ENCODE measurements at places on chromosomes 1 and 21.

- no peak for DNase-seq
Observed at GRCh38 chr1:183638649-183639387, 3.2 kb upstream of the ARPC5 start.

DNA sequence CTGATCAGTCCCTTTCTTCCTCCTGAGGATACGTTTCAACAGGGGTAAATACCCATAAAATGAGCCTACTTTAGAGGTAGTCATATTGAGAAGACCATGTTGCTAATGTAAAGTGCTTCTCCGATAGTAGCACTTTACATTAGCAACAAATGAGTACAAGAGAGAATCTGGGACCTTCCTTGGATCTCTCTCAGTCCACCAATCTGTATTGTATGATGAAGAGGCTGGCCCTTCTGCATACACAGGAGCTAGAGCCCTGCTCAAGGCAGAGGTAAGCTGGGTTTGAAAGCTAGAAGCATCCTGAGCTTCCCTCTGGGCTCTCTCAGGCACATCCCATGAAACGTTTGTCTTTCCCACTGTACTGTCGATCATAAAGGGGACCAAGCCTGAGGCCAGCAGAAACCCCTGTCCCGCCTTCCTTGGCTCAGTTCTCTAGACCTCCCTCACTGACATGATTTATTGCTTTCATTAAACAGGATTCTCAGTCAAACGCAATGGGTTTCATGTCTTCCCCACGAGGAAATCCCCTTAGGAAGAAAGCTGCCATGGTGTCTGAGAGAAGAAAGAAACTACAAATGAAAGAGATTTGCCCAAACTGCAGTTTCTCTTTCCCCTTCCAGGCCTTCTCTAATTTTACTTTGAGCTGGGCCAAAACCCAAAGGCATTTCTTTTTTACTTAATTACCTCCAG is 62.8 kb upstream of the BCAR3 start:
- DNase-seq, result no peak

DNA sequence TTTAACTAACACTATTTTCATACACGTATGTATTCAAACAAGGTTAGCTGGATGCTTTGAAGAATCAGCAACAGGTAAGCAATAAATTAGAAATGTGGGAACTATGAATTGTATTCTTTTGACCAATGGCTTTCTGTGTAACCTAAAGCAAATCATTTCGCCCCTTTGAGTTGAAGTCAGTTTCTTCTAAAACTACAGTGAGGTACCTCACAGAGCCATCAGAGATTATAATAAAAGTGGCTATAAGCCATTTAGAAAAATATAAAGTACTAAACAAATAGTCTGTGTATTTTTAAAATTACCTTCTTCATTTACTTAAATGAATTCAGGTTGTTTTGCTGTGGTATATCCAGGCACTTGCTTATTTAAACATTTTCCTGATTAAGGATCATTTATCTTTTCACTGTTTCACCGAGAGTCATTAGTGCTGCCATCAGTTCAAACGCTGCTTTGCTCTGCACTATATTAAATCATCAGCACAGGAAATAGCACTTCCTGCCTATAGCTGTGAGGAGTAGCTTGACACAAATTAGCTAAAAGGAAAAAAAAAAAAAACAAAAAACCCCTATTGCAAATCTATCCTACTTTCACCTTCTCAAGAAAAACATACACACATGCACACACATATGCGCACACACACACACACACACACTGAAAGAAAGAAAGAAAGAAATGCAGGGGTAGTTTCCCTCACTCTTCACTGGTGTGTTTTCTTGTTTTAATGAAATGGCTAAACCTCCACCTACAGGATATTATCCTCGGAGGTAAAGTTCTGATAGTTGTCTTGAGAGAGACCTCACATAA is 39.8 kb upstream of the C1orf105 start:
- peak; percentile 73 for DNase-seq

DNA sequence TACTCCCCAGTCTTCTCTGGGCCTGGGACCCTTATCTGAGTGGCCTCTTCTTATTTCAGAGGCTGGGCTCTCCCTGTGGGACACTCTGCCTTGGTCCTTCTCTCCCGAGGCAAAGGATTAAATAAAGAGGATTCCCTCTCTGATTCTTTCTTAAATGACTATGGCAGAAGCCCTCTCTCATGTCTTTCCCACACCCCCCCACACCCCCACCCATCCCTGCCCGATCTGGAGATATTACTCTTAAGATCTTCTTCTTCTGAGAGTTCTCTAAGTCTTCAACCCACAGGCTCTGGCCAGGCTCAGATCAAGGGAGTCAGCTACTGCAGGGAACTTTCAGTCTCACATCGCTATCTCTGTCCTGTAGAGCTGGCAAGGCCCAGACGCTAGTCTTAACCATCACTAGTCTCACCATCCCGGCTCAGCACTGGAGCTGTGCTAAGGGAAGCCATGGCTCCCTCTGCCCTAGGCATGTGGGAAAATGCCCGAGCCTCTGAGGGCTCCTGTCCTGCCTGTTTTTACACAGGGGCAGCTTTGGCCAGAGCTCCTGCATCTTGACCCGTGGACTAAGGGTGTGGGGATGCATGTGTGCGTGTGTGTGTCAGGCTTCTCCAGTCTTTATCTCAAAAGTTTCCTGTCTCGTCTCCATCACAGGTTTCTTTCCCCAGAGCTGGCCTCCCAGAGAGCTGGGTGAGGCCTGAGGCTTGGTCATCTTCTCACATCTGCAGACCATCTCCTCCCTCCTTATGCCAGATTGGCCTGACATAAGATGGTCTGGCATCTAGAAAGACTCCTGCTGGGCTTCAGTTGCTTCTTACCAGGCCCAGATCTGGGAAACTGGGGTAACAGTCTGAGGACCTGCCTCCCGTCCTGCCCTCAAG is 36.7 kb downstream of the LGR6 start:
- DNase-seq, result no peak

DNA sequence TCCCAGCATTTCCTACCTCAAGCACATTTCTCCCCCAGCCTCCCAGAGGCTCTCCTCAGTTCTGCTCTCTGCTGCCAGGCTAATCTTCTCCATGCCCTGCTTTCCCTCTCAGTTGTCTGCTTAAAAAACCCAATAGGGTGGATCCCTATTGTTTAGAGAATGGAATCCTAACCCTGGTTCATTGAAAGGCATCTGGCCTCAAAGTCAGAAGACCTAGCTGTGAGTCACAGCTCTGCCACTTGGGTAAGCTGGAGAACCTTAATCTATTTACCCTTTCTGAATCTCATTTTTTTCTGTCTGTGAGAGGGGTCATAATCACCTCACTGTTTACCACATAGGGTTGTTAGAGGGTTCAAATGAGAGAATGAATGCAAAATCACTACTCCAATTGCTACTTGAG is 12.5 kb upstream of the MYOC start:
- no peak for DNase-seq

DNA sequence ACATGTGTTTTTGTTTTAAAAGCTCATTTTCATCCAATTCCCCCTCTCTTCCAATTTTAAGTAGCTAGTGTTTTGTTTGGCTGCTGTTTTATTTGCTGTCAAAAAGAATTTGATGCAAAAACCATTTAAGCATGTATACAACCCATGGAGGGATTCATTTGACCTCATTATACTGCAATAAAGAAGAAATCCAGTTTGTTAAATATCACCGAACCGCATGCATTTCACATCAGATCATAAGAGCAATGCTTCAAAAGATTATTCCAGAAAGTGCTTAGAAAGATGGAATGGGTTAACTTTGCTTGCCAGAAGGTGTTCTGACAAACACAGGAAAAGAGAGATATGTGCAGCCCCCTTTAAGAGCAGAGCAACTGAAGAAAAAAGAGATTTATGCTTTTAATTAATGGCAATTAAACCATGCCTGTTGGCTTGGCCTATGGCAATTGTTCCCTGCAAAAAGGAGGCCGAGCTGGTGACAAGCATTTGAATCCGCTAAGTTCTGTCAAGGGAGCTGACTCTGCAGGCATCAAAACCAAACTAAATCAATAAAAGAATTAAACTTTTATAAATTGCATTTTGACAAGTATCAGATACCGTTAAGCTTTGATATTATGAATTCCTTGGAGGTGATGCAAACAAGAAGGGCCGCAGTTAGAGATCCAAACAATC is 14.4 kb upstream of the BARHL2 start:
- no peak for DNase-seq

GRCh38 chr1:245148861-245149260 is 5.9 kb upstream of the KIF26B start:
- DNase-seq, result no peak

DNA sequence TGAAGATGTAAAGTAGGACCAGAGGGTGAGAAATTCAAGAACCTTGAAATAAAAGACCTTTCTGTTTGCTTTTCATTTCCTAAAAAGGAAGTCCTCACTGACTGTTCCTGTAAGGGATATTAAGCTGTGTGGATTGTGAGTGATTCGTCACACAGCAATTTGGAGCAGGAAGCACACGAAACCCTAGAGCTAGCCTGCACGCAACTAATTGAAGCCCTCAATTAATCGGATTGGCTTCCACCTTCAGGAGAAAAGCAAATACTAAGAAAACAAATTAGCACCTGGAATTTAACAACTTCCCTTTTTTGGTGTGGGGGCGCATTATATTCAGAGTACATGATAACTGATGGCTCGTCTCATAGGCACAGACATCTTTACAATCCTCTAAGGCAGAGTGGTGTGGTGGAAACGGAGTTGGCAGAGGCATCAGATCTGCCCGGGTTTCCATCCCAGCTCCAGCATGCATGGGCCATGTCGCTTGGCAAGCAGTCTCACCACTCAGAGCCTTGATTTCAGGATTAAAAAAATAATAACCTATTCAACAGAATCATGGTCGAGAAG is 95.2 kb downstream of the KCNJ15 start:
- no peak for DNase-seq

- no peak for DNase-seq
Observed at GRCh38 chr21:34869545-34869944, 179.6 kb downstream of the RUNX1 start.

- DNase-seq, result peak; percentile 71
Observed at GRCh38 chr1:54810153-54810942, 9.2 kb upstream of the TTC22 start.

DNA sequence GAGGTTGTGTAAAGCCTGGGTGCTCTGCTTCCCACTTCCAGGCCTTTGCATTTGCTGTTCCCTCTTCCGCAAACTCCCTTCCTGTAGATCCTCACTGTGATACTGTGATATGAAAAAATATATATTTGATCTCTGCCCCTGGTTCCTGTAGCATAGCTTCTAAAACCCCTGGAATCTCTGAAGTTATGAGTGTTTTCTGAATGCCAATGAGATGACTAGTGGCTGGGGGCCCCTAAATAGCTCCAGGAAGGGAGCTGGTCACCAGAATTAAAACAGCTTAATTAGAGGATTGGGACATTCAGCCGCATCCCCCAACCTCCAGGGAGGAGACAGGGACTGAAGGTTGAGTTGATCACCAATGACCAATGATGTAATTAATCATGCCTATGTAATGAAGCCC is 21.9 kb downstream of the DUSP10 start:
- DNase-seq, result no peak

GRCh38 chr1:23555270-23555985 is 3.9 kb downstream of the ID3 start:
- DNase-seq, result no peak

- DNase-seq, result no peak
Observed at GRCh38 chr1:96048572-96049212, 672.9 kb upstream of the PTBP2 start.

GRCh38 chr1:150579945-150580642 is 684 bp upstream of the MCL1 start:
- no peak for DNase-seq

DNA sequence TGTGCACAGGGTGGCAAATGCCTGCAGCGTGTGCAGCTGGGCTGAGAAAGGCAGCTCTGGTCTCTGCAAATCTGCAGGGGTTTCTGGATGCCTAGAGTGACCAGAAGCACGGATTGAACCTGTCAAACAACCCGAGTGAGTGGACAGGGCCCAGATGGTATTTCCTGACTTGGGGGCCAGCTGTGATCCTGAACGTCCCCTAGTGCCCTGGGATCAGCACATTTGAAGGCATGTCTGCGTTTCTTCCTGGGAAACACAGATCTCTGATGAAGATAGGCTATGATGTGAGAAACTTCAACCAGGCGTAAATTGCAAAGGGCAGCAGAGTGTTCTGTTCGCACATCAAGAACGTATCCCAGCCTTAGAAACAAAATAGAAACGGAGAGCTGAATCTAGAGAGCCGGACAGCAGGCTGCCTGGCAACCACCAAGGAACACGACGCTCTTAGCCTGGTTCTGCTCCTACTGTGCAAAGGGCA is 163.1 kb downstream of the KCNJ6 start:
- no peak for DNase-seq

GRCh38 chr1:232322162-232322734 is 307.7 kb downstream of the SIPA1L2 start:
- no peak for DNase-seq

- DNase-seq, result no peak
Observed at GRCh38 chr1:150383631-150384324, 19.8 kb downstream of the RPRD2 start.

GRCh38 chr1:4526747-4527146 is 127.7 kb upstream of the AJAP1 start:
- DNase-seq, result no peak

DNA sequence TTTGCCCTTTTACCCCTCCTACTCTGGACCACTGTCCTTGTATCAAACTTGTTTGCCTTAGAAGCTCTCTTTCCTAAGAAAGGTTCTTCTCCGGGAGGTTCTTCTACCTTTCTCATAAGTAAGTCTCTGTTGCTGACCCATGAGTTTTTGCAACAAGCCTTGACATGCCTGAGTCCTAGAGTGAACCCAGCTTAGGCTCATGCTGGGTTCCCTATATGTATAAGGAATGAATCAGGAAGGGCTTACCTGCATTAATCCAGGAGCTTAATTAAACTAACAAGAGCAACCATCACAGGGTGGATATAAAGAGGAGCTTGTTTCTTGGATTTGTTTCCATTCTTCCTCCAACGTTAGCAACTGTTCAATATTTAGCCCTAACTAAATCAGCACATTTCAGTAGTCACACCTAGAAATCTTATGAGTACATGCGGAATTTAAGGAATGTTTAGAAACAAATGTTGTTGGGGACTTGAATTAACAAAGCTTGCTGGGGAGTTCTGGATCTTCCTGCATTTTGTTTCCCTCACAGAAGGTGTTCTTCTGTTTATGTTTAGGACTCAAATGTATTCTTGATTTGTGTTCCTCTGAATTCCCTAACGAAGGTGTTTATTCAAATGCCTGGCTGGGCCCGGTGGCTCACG is 64.3 kb upstream of the RAB3GAP2 start:
- DNase-seq, result no peak
